ENCODE measurements at places on chromosomes 5 and 9.

GRCh38 chr5:150299571-150300327, 3.0 kb downstream of the ARSI start:
- DNase-seq = no peak

- no peak for DNase-seq
Measured at GRCh38 chr9:136974817-136975535, 2.3 kb upstream of the PTGDS start.

- no peak for DNase-seq
Measured at GRCh38 chr5:88144219-88145001, 124.2 kb downstream of the TMEM161B start.

- DNase-seq = peak; percentile 39
Measured at GRCh38 chr5:164244-164643, 27.1 kb upstream of the LRRC14B start.

DNA sequence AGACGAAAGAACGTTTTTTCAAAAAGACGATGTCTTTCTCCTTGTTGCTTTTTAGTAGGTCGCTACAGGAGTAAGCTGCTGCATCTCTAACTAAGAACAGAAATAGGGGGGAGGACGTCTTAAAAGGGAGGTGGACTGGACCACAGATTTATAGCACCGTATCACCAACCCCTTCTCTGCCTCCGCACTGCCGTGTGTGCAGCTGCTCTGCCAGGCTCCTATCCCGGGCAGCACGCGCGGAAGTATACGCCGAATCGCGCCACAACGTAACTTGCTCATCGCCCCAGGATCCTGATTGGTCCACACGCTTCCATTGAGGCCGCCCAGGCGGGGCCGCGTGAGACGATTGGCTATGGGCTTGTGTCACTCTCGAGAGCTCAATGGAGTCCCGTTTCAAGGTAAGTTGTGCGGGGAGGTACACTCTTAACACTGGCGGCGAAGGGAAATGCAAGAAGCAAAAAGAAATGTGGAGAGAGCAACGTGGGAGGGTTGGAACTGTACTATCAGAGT, at the start of gene ELAVL2:
Gene ELAVL2 (minus strand): TSS at position 121 of the 510 bp plus-strand sequence. CDS start 64,006 bp downstream, outside the sequence.
- DNase-seq = peak; percentile 96

GRCh38 chr5:95900383-95900958, 61.2 kb downstream of the ELL2 start:
- no peak for DNase-seq

- DNase-seq = no peak
Measured at GRCh38 chr9:133257465-133257956, 17.5 kb downstream of the ABO start.

DNA sequence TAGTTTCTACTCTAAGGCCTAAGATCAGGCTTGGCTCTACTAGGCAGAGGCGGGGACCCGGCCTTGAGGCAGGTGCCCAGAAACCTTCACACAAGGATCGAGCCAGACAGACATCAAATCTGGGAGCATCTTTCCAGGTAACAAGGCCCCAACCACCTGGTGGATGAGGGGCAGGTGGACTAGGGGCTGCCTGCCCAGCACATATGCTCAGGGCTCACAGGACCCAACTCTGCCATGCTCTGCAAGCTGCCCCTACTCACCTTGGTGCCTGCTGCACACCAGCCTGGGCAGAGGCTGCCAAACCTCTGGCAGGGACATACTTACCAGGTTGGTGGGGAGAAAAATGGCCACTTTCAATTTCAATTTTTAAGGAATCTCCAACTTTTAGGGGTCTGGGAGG, 2.2 kb upstream of the ZNF618 start:
- DNase-seq = no peak

- DNase-seq = no peak
Measured at GRCh38 chr5:107011605-107012004, 659.1 kb downstream of the EFNA5 start.

GRCh38 chr9:33418090-33418489, 15.7 kb upstream of the AQP7 start:
- DNase-seq = no peak

DNA sequence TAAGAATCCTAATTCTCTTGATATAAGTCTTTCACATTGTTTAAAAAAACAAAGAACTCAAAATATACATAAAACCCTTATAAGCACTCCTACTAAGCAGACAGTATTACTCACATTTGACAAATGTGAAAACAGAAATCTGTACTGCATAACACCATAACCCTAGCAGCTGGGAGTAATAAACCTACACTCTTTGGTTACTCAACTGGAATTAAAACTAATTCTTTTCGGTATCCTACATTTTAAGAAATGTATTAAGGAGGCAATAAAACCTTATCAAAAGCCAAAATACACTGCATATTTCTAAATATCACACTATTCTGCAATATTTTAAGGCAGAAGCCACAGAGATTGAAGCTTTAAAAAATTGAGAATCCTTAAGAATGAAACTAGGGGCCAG, 6.8 kb downstream of the AUH start:
- DNase-seq = no peak

GRCh38 chr5:141477815-141478214, 2.0 kb downstream of the PCDHGC3 start:
- DNase-seq = no peak

GRCh38 chr9:112382501-112383364, 2.8 kb downstream of the HSDL2 start:
- no peak for DNase-seq

DNA sequence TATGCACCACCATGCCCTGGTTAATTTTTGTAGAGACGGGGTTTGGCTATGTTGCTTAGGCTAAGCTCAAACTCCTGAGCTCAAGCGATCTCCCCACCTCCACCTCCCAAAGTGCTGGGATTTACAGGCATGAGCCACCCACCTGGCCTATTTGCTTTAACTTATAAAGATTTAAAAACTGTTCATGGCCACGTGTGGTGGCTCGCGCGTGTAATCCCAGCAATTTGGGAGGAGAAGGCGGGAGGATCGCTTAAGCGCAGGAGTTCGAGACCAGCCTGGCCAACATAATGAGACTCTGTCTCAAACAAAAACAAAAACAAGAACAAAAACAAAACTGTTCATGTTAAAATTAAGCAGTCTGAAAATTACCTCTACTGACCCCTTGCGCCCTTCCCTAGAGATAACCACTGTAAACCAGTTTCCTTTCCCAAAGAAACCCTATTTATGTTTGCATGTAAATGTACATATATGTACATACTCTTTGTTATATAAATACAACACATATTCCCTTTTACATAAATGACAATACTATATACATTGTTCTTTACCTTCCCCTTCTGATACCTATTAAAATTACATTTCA, 1.5 kb downstream of the AK6 start:
- peak; percentile 15 for DNase-seq

DNA sequence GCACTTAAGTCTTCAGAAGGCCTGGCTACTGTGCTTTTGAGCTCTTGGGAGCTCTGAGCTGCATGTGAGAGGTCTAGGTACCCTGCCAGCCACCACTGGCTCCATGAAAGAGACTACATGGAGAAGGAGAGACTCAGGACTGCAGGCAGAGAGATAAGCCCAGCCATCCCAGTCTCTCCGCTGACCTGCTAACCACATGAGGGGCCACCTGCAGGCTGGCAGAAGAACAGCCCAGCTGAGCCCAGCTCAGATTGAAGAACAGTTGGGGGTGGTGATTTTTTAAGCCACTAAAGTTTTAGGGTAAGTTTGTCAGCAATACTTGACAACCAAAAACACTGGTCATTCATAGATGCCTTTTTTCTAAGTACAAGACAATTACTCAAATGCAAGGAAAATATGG, 205.0 kb upstream of the PRDM9 start:
- DNase-seq = peak; percentile 21

- DNase-seq = no peak
Measured at GRCh38 chr5:137040641-137041340, 458.3 kb downstream of the SPOCK1 start.

- no peak for DNase-seq
Measured at GRCh38 chr9:100206899-100207298, 107.9 kb downstream of the INVS start.

GRCh38 chr5:72599519-72600370, 92.5 kb upstream of the ZNF366 start:
- no peak for DNase-seq

- DNase-seq = no peak
Measured at GRCh38 chr9:136275655-136276429, 28.1 kb downstream of the CCDC187 start.

- DNase-seq = no peak
Measured at GRCh38 chr5:135063511-135064234, 29.6 kb upstream of the PITX1 start.

- peak; percentile 17 for DNase-seq
Measured at GRCh38 chr5:134245101-134245604, 19.3 kb upstream of the PPP2CA start.

- no peak for DNase-seq
Measured at GRCh38 chr9:137052293-137052692, 1.6 kb downstream of the ENTPD2 start.

DNA sequence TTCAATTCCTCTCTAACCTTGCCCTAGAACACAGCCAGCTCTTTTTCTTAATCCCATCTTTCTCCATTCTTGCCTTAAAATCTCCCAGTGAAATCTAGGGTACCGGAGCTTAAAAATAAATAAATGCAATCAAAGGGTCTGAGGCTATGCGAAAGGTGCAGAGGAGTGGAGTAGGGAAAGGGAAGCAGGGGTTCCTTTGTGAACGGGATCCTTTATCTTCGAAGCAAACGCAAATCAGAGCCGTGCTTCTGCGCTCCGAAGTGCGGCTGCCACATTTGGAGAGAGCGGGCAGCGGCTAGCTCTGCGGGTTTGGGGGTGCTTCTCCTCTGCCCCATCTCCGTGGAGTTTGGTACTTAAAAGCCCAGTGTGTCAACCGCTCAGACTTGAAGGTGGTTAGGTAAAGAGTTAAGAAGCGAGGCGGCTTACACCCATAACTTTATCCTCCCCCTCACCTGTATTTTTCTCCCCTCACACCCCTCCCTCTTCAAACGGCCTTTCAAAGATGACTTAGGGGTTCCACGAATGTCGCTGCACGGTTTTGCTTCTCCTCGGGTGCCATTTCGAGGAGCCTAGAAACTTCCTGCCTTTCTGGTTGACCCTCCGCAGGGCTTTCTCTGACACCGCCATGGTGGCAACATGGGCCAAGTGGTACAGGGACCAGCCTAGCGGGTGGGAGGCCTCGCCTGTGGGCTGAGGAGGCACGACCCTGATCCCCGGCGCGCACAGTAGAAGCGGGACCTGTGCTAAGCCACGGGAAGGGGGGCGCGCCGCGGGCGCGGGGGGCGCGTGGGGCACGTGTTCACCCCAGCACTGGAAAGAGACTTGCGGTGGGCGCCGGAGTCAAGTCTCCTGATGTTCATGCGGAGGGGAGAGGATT, 31.7 kb upstream of the NFIB start:
- DNase-seq = no peak

DNA sequence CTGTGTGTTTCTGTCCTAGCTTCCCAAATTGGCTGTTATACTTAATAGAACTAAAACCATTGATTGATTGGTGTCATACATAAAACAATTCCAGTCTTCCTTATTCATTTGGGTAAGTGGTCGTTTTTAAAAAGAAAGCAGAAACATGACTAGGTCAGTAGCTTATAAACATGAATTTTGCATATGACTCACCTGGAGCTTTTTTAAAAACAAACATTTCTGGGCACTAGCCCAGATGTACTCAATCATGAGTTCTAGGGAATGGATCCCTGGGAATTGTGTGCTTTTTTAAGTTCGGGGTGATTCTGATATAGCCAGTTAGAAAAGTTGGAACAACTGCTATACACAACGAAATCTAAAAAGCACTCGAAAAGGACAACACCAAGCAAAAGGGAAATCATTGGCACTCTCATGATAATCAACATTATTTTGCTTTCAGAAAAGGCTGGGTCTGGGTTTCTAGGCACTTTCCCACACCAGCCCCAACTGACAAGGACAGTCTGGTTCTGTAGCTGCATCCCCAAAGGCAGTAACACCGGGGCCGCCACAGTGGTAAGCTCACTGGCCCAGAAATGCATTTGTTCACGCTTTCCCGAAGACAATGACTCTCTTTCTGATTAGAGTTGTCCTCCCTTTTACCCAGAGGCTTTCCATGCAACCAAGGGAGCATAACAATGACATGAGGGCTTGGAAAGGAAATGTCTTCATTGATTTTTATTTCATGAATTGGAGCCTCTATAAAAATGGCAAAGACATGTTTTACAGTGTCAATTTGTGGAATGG, 664.9 kb upstream of the WWC1 start:
- no peak for DNase-seq

All from HAP-1 (cell line).